ENCODE measurements at places on chromosomes 7 and 10.

GRCh38 chr10:88243836-88244730 is 339.0 kb downstream of the RNLS start:
- no peak for ATAC-seq

DNA sequence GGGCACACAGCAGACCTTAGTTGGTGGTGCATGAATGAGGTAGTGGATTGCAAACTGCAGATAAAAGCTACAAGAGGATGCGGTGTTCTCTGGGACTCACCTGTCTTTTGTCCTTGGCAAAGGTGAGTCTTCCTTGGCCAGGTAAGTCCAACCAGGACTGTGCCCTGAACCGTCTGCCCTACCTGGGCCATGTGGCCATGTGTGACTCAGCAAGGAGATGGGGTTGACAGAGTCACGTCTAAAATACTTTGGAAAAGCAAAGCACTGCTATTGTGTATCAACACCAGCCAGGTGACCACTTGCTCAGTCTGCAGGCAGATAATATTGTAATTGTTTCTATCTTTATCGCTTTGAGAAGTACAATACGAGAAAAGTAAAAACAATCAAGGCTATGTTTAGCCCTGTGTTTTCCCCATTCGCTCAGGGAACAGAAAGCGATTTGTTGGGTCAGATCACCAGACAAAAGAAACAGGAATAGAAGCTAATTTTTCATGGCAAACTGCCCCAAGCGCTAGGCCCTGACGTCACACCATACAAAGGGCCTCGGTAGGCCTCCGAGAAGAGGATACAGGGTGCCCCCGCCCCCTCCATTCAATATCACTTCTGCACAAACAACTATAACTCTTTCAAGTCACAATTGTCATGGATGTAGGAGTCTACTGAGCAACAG is 57.3 kb downstream of the FAM53B start:
- no peak for ATAC-seq

GRCh38 chr7:3453398-3453797 is 152.3 kb downstream of the SDK1 start:
- ATAC-seq, result no peak

GRCh38 chr10:48285710-48286109 is 11.2 kb upstream of the FRMPD2 start:
- ATAC-seq, result no peak

- ATAC-seq, result no peak
Observed at GRCh38 chr10:116998172-116998571, 6.8 kb downstream of the SHTN1 start.

DNA sequence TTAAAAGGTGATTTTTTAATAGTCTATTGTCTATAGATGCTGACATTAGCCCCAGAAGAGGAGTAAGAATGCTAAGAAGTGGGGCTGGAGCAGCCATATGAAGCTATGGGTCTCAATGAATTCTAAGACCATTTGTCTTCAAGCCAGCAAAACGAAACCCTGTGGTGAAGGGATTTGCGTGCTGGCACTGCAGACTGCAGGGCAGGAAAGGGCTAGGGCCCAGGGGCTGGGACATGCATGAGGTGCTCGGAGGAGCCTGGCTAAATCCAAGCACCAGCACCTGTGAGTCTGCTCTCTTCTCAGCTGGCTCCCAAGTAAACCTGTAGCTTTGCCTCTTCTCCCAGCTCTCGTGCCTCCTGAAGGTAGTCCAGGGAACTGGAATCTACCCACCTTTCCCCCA is 1.3 kb upstream of the NDST2 start:
- no peak for ATAC-seq

- no peak for ATAC-seq
Observed at GRCh38 chr7:68183176-68183575, 1186.5 kb downstream of the TYW1 start.

DNA sequence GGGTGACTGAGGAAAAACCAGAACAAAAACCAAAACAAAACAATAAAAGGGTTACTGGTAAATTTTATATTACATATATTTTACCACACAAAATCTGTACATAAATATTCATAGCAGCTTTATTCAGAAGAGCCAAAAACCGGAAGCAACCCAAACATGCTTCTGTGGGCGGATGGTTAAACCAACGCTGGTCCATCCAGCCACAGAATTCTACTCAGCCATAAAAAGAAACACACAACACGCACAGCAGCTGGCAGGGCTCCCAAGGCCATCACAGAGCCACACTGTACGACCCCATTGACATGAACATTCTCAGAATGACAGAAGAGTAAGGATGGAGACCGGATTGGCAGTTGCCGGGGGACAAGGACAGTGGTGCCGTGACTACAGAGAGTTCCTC is 83.6 kb downstream of the PROSER2 start:
- ATAC-seq, result no peak

DNA sequence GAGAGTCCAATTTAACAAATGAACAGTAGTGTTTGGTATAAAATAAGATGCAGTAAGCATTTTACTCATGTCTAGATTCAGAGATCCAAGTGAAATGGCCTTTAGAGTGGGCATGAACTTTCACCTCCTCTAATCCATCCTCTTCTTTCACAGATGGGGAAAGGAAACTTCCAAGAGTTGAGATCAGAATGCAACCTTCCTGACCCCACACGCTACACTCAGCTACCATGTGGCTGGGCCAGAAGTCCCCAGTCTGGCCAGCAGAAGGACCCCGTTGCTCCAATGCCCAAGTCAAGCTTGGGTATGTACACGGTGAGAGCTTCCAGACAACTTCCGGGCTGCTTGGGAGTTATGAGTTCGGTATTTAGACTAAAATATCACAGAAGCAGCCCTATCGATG is 228.0 kb downstream of the ELMO1 start:
- ATAC-seq, result no peak

DNA sequence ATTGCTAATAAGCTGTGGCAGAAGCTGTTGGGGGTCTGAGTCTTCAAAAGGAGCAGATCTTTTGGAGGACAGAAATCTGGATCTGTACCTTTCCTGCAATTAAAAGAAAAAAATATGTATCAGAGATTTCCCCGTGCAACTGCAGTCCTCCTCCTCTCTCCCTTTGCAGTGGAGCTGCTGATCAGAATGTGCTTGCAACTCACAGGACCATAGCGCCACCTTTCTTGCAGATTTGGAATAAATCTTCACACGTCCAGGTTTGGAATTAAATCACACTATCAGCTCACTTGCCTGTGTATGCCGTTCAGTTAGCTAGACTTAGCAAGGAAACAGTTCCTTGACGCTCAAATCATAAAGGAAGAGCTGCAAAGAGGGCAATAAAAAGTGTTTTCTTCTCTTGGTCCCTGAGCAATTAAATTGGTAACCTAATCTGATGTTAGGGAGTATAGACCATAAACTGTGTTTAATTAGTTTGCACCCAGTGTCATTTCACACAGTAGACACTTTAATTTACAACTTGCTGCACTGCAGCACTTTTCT is 77.4 kb downstream of the PON1 start:
- ATAC-seq, result no peak

DNA sequence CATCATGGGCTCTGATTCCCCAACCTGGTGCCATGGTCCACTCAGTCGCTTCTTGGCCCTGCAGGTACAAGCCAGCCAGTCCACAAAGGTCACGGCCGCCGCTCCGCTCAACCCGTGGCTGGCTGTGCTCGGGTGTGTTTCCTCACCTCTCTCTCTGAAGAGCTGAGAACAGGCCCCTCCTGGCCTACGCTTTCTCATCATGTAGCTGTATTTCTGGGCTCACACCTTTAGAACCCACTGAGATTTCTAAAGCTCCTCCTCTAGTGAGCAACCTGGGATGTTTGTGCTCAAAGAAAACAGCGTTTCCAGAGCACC is 30.2 kb downstream of the PTPRN2 start:
- no peak for ATAC-seq

DNA sequence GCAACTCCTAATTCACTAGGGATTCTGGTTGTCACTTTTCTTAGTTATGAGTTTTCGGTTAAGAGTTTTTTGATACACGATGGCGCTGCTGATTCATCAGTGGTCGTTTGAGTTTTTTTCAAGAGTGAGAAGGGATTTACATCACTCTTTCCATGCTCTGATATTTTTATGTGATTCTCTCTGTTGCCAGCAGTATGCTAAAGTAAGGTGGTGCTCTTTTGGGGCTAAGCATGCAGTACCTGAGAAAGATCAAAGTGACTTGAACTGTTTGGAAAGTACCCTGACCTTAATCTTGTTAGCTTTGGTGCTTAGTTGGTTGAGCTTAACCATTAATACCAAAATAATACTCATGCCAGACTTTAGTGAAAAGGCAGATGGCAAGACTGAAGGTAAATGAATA is 28.1 kb downstream of the STAMBPL1 start:
- peak; percentile 96 for ATAC-seq

GRCh38 chr7:69839782-69840181 is 241.5 kb downstream of the AUTS2 start:
- ATAC-seq, result no peak

- ATAC-seq, result no peak
Observed at GRCh38 chr7:150790416-150791075, 9.6 kb downstream of the TMEM176B start.

DNA sequence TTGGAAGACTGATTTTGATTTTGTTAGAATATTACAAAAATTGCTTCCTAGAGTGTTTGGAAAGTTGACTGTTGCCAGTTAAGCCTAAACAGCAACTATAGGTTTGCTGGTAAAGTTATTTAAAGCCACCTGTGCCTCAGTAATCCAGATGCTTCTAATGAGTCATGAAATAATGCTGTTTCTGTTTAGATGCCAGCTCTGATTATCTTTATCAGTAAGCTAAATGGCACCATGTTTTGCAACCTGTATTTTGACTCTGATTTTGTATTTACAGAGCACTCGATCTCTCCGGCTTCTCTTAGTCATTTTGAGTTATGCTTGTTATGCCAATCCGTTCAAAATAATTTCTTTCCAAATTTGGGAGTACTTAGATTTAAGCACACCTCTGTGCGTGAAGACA is 366.1 kb downstream of the EXOC4 start:
- ATAC-seq, result no peak

DNA sequence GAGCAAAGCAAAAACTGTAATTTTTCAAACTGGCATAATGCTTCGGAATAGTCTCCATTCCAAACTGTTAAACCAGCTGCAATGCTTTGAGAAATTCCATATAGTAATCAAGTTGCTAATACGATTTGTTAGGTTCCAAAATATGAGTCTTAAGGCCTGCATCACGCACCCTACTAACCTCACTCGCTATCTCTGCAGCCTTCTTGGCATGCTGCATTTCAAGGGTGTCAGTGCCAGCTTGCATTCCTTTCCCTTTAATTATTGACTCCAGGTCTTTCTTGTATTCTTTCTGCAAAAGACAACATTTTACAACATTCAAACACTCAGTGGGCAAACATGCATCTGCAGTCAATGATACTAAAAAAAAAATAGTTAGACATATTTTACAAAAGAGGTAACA is 61.8 kb downstream of the NEBL start:
- ATAC-seq, result no peak

DNA sequence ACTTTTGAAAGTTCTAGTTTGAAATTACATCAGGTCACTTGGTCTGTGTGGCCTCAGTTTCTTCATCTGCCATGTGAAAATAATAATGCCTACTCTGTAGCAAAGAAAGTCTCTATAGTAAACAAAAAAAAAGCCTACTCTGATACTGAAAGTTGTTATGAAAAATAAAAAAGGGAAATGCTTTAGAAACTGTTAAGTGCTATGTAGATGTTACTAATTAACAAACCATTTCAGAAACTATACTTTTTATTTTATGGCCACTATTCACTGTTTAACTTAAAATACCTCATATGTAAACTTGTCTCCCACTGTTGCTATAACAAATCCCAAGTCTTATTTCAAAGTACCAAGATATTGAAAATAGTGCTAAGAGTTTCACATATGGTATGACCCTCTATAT is 50.6 kb downstream of the CFTR start:
- ATAC-seq, result no peak

GRCh38 chr7:154871507-154871906 is 131.4 kb downstream of the PAXIP1 start:
- ATAC-seq, result no peak

DNA sequence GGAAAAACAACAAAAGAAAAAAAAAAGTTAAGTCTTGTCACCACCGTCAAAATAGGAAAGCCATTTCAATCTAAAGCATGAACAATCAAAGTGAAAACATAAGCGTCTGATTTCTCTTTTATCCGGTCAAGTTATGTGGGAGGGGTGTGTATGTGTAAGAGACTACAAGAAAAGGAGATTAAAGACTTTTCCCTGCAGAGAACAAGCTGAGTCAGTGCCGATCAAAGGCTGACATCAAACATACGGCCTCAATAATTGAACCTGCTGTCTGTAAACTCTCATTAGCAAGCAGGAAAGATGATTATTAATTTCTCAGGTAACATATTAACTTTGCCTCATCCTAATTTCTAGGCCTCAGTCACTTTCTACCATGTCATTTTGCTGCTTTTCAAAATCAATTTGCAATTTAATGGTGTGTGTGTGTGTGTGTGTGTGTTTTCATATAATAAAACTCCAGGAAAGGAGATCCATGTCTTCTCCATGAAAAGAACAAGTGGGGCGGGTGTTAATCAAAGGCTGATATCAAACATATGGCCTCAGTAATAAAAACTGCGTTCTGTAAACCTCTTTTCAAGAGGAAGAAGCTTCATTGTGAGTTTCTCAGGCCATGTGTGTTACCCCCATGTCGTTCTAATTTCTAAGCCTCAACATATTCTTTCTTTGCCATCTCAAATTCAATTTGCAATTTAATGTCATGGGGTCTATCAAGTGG is 649.1 kb upstream of the SORCS1 start:
- no peak for ATAC-seq

DNA sequence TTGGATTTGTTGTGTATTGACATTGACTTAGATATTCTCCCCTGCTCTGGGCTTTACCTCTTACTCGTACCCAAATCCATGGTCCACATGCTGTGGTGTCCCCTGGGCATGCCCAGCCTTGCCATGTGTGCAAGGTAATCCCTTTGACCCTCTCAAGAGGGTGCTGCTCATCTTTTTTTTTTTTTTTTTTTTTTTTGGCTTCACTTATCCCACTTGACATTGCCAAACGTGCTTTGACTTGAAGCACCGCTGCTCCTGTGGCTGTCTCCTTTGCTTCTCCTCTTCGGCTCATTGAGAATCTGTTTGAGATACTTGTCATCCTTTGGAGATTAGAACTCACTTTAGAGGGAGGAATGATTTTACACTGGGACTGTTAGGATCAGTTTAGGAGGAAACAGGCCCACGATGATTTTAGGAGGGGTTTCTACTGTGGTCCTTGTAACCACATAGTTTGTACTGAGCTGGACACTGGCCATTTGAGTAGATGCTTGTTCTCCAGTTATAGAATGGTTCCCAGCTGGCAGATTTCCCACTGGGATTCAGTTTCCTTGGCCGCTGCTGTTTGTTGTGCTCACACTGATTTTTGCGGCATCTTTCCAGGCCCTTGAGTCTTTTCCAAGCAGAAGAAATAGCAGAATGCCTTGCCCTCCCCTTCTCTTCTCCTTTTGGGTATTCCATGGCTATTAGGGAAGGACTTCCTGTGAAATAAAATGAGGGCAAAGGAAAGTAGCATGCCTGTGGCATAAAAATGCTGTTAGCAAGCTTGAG is 184.8 kb downstream of the AUTS2 start:
- no peak for ATAC-seq

GRCh38 chr7:110386006-110386405 is 704.9 kb upstream of the LRRN3 start:
- ATAC-seq, result no peak

Measured in activated CD4-positive, CD25-positive, alpha-beta regulatory T cell treated with anti-CD3 and anti-CD28 coated beads, Interleukin-2, amount 50 U/mL, for 24 hours (primary cell).